ENCODE measurements at places on chromosomes 6 and 20. TPM values are rescaled to one million over a fixed set of nuclear protein-coding genes. Genes with fewer than 3 reads are reported as not detected.

Gene CCHCR1
- total RNA-seq: 14.9 TPM

Gene TFAP2B
- total RNA-seq: 0.13 TPM

Gene PDYN
- not detected for total RNA-seq

Gene TXLNB
- total RNA-seq: 0.03 TPM

Gene TRIM15
- not detected for total RNA-seq

Gene C4A
- total RNA-seq: 12.3 TPM

Gene FAM50B
- 11.7 TPM for total RNA-seq

Gene NUP43
- total RNA-seq: 17.6 TPM

Gene NRSN1
- not detected for total RNA-seq

Gene PMEPA1
- 19.9 TPM for total RNA-seq

Gene BPIFB4
- total RNA-seq: not detected

Gene GPLD1
- total RNA-seq: 0.46 TPM

Gene IRF4
- not detected for total RNA-seq

Gene PTCRA
- total RNA-seq: not detected

Gene MEI4
- not detected for total RNA-seq

Gene NHLRC1
- 2.6 TPM for total RNA-seq

Gene PPP1R14C
- total RNA-seq: 7.4 TPM

Gene BCL2L1
- 101 TPM for total RNA-seq

Gene ADGRB3
- 0.83 TPM for total RNA-seq

Gene HIVEP2
- 30.9 TPM for total RNA-seq

Gene SAPCD1
- total RNA-seq: 0.79 TPM

Gene MTG2
- 19.2 TPM for total RNA-seq

Gene PROKR2
- not detected for total RNA-seq

Gene TFAP2A
- total RNA-seq: 1.3 TPM

Gene MAPK13
- 16.7 TPM for total RNA-seq

Gene EPPIN
- 0.39 TPM for total RNA-seq

Gene LYRM2
- total RNA-seq: 20.1 TPM

Gene ID4
- total RNA-seq: 19.0 TPM

Gene DEFB129
- not detected for total RNA-seq

Gene GINS1
- 4.5 TPM for total RNA-seq

Gene ZBTB46
- total RNA-seq: 4.3 TPM

Gene HRH3
- total RNA-seq: not detected

Gene IL20RA
- 0.20 TPM for total RNA-seq

Gene GOPC
- 51.5 TPM for total RNA-seq

Gene COL9A1
- total RNA-seq: not detected

Gene LINC00237
- total RNA-seq: not detected

Gene NKAPL
- 1.7 TPM for total RNA-seq

Gene DYNLT1
- 45.2 TPM for total RNA-seq

Gene RIPOR3
- 0.33 TPM for total RNA-seq

Gene VSX1
- total RNA-seq: not detected

Gene ARMH2
- total RNA-seq: not detected
